BE2C (cell line): ENCODE measurements at places on chromosomes 4 and X.

- DNase-seq, result no peak
These were observed 41.2 kb upstream of the ZC4H2 start for GRCh38 chrX:65017451-65017850.

GRCh38 chr4:93403571-93403970 lies 425.0 kb upstream of the ATOH1 start:
- no peak for DNase-seq

DNA sequence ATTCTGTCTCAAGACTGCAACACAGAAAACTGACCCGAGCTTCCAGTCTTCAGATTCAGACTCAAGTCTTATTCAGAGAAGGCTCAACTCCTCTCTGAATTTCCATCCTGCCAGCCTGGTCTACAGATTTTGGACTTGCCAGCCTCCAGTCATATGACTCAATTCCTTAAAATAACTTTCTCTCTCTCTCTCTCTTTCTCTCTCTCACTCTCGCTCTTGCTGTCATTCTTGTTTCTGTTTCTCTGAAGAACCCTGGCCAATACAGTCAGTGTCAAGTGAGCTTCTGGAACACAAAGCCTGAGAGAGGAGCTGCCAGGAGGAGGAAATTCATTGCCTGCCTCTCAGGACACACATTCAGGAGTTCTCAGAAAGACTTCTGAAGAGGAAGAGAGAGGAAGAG lies 154.9 kb downstream of the PARM1 start:
- DNase-seq, result no peak

DNA sequence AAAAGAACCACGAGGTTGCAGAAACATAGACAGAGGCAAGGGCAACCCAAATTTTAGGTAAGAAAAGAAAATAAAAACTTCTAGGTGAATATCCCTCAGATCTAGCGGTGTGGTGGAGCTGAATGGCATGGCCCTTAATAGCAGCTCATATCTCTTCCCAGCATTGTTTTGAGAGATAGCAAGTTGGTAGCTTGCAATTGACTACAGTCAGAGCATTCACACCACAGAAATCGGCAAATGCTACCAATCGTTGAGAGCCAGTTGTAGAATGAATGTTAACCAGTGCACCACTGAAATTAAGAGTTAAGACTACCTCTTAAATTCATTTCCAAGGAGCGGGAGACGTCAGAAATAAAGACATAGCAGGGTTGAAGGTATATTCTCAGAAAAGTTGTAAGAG lies 184.0 kb upstream of the KIT start:
- no peak for DNase-seq

GRCh38 chr4:78768452-78769180 lies 7.5 kb upstream of the BMP2K start:
- no peak for DNase-seq

DNA sequence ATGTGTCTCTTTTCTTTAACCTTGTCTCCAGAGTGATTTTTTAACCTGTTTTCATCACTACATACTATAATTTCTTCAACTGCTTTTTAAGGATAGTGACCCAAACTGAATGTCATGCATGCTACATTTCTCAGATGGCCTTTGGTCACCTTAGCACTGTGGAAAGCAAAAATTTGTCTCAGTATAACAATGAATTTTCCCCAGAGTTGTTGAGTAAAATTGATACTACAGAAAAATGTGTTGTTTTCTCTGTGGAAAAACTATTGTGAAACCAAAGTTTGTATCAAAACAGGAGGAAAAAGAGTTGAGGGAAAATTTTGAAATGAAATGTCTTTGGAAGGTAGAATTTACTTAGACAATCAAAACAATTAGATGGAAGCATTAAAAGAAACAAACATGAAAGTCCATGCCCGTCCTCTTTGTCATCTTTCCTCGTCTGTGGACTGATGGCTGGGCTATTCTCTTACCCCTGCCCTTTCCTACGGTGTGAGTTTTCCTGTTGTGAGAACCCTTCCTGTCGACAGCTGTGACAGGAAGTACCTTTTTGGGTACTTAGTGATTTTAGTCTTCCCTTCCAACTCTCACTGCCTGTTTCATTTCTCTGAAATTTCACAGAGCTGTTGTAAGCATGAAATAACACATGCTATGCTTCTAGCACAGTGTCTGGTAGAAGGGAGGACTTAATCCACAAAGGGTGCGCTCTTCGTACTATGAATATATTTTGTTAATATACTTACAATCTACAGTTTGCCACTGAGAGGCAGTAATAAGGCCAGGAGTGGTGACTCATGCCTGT lies 50.8 kb downstream of the LRP2BP start:
- DNase-seq, result no peak
